CD4-positive, alpha-beta memory T cell (primary cell): ENCODE measurements at places on chromosomes 3 and 15. TPM values are rescaled to one million over a fixed set of nuclear protein-coding genes. Genes with fewer than 3 reads are reported as not detected.

Gene IL17RE
- total RNA-seq: 1.5 TPM

- no peaks in the 10 kb centered on the region for H3K36me3 ChIP-seq
- no peaks in the 10 kb centered on the region for H3K4me1 ChIP-seq
- H3K27ac ChIP-seq: no peak overlapping the region
- no peak for DNase-seq
- no peak overlapping the region for H3K4me3 ChIP-seq
These were observed 405.9 kb downstream of the ROBO1 start for GRCh38 chr3:79361748-79362378.

- H3K27ac ChIP-seq: no peak overlapping the region
- no peaks in the 10 kb centered on the region for H3K36me3 ChIP-seq
- H3K4me3 ChIP-seq: no peak overlapping the region
- no peaks in the 10 kb centered on the region for H3K4me1 ChIP-seq
These were observed 176.1 kb upstream of the ZPLD1 start for GRCh38 chr3:102258666-102259227.

Gene AMOTL2
- 0.23 TPM for total RNA-seq

- no peak overlapping the region for H3K4me3 ChIP-seq
- no peaks in the 10 kb centered on the region for H3K27me3 ChIP-seq
- no peak overlapping the region for H3K27ac ChIP-seq
- H3K4me1 ChIP-seq: no peaks in the 10 kb centered on the region
- DNase-seq: no peak
- no peaks in the 10 kb centered on the region for H3K36me3 ChIP-seq
These were observed 49.4 kb downstream of the CHCHD6 start for GRCh38 chr3:126753191-126754160.

Gene NAA50
- 65.1 TPM for total RNA-seq

DNA sequence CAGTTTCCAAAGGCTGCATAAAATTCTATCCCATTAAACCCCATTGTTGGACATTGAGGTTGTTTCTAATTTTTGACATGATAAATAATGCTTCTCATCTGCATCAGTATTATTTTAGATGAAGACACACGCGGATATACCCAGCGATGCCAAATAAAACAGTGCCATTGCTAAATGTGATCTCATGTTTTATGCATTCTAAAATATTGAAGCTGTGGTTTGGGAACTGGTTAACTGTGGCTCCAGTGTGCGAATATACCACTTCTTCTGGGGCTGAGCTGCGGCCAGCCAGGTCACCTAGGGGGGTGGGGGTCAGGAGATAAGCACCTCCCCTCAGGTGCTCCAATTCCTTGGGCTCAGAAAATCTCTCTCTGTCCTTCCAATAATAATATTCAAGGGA, 230.0 kb downstream of the ADAMTS9 start:
- no peak for DNase-seq
- H3K27me3 ChIP-seq: no peaks in the 10 kb centered on the region
- H3K36me3 ChIP-seq: no peaks in the 10 kb centered on the region
- H3K27ac ChIP-seq: no peak overlapping the region
- no peaks in the 10 kb centered on the region for H3K4me1 ChIP-seq

DNA sequence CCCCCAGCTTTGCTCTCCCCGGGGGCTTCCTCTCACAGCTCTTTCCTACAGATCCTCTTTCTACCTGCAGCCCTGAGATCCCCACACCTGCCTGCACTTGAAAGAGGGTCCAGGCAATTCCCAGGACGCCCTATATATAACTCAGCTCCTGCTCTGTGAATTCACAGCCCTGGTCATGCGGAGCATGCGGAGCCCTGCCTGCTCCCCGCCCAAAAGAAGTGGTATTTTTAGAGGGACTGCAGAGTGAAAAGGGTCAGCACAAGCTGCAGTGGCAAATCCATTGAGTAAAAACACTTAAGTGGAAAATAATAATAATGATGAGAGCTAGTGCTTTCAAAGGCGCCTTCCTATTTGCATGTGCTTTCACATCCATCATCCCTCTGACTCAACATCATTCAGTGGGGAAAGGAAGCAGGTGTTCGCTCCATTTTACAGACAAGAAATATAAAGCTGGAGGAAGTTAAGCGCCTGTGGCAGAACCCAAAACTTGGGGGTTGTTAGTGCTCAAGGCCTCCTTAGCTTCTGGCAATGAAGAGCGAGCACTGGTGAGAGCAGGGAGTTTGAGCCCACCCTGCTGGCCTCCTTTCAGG, 76.3 kb upstream of the LIPC start:
- H3K36me3 ChIP-seq: no peaks in the 10 kb centered on the region
- no peak overlapping the region for H3K4me3 ChIP-seq
- H3K27me3 ChIP-seq: no peaks in the 10 kb centered on the region

Gene TSPAN3
- total RNA-seq: 14.3 TPM

Gene MEGF11
- not detected for total RNA-seq

GRCh38 chr3:152785051-152785450, 49.9 kb upstream of the P2RY1 start:
- no peaks in the 10 kb centered on the region for H3K4me1 ChIP-seq
- no peak overlapping the region for H3K27ac ChIP-seq
- no peaks in the 10 kb centered on the region for H3K27me3 ChIP-seq
- H3K4me3 ChIP-seq: no peak overlapping the region

Gene CEMIP
- 0.17 TPM for total RNA-seq

- H3K27me3 ChIP-seq: no peaks in the 10 kb centered on the region
- no peak for DNase-seq
- no peaks in the 10 kb centered on the region for H3K36me3 ChIP-seq
These were observed 126.4 kb downstream of the CHDH start for GRCh38 chr3:53719796-53720195.

- H3K27ac ChIP-seq: no peak overlapping the region
- no peaks in the 10 kb centered on the region for H3K36me3 ChIP-seq
- no peak overlapping the region for H3K4me3 ChIP-seq
- no peak for DNase-seq
- H3K27me3 ChIP-seq: no peaks in the 10 kb centered on the region
These were observed 87.3 kb downstream of the SMAD6 start for GRCh38 chr15:66789029-66790025.

Gene OXTR
- total RNA-seq: 0.94 TPM

GRCh38 chr15:95202569-95203349, 971.4 kb downstream of the MCTP2 start:
- no peak overlapping the region for H3K4me3 ChIP-seq
- H3K27me3 ChIP-seq: no peaks in the 10 kb centered on the region
- no peak for DNase-seq

DNA sequence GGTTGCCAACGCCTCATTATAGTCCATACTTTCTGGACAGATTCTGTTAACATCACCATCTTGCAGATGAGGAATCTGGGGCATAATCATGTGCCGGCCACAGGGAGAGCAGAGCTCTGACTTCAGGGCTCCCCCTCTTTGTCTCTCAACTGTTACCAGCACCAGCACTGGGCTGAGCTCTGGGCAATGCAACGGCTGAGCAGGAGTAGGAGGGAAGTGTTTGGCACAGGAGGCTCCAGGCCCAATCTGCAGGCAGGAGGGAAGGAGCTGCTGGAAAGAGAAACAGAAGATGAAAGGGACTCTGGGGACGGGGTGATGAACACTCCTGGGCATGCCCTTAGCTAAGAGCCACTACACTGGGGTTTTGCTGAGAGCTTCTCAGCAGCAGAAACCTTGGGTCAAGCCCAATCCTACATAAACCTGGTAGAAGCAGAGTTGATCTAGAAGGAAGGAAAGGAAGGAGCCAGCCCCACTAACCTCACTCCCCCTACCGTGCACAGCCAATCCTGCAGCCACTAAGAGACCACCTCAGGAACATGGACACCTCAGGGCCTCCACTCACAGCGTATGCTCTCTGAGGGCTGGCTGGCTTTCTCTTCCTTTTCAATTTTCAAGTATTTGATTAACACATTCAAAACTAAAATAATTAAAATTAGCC, 73.1 kb upstream of the SPATA12 start:
- no peaks in the 10 kb centered on the region for H3K27me3 ChIP-seq
- no peak overlapping the region for H3K4me3 ChIP-seq
- no peak for DNase-seq
- H3K4me1 ChIP-seq: peaks cover 9% of the 10 kb centered on the region

Gene TMCO5A
- not detected for total RNA-seq

- no peaks in the 10 kb centered on the region for H3K27me3 ChIP-seq
- no peaks in the 10 kb centered on the region for H3K4me1 ChIP-seq
- no peaks in the 10 kb centered on the region for H3K36me3 ChIP-seq
- DNase-seq: no peak
- H3K4me3 ChIP-seq: no peak overlapping the region
These were observed 213.1 kb downstream of the FGF12 start for GRCh38 chr3:192514081-192514753.

- no peak overlapping the region for H3K4me3 ChIP-seq
- H3K27me3 ChIP-seq: no peaks in the 10 kb centered on the region
- DNase-seq: no peak
- H3K36me3 ChIP-seq: peaks cover 36% of the 10 kb centered on the region
These were observed 10.1 kb upstream of the JMJD7 start for GRCh38 chr15:41817781-41818180.

- no peak overlapping the region for H3K4me3 ChIP-seq
- no peak for DNase-seq
- H3K27ac ChIP-seq: no peak overlapping the region
- H3K36me3 ChIP-seq: no peaks in the 10 kb centered on the region
- no peaks in the 10 kb centered on the region for H3K27me3 ChIP-seq
These were observed 581.3 kb downstream of the UNC13C start for GRCh38 chr15:54559405-54560069.

DNA sequence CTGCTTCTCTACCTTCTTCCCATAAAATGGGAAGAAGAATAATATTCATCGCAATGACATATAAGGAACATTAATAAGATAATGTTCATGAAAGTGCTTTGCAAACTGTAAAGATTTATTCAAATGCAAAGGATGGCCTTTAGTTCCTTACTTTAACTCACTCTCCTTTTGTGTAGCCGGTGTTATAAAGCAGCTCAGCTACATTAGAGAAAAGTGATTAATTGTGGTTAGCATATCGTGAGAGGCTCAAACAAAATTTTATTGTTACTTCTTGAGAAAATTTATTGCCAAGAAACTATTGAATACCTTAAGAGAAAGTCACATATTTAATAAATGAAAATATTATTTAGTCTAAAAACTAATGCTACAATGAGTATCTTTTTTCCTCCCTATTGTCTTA, 250.7 kb upstream of the NR2E3 start:
- H3K27ac ChIP-seq: no peak overlapping the region
- no peak overlapping the region for H3K4me3 ChIP-seq
- DNase-seq: no peak
- no peaks in the 10 kb centered on the region for H3K4me1 ChIP-seq

- no peaks in the 10 kb centered on the region for H3K27me3 ChIP-seq
- DNase-seq: no peak
- H3K27ac ChIP-seq: no peak overlapping the region
- H3K36me3 ChIP-seq: no peaks in the 10 kb centered on the region
- H3K4me1 ChIP-seq: no peaks in the 10 kb centered on the region
These were observed 343.5 kb downstream of the PDCD6IP start for GRCh38 chr3:34141841-34142337.

Gene PRRT3
- 8.2 TPM for total RNA-seq

Gene C3orf85
- not detected for total RNA-seq
